ENCODE measurements at places on chromosomes 13 and 19. TPM values are rescaled to one million over a fixed set of nuclear protein-coding genes. Genes with fewer than 3 reads are reported as not detected.

DENND1C gene
- 0.19 TPM for total RNA-seq

LILRA6 gene
- total RNA-seq = not detected

CGB5 gene
- not detected for total RNA-seq

DAND5 gene
- 0.07 TPM for total RNA-seq

PDCD5 gene
- total RNA-seq = 88.9 TPM

RDH8 gene
- total RNA-seq = not detected

CGB3 gene
- not detected for total RNA-seq

ZNF98 gene
- total RNA-seq = not detected

ZNF274 gene
- total RNA-seq = 43.0 TPM

MAP3K10 gene
- total RNA-seq = 5.7 TPM

DNA sequence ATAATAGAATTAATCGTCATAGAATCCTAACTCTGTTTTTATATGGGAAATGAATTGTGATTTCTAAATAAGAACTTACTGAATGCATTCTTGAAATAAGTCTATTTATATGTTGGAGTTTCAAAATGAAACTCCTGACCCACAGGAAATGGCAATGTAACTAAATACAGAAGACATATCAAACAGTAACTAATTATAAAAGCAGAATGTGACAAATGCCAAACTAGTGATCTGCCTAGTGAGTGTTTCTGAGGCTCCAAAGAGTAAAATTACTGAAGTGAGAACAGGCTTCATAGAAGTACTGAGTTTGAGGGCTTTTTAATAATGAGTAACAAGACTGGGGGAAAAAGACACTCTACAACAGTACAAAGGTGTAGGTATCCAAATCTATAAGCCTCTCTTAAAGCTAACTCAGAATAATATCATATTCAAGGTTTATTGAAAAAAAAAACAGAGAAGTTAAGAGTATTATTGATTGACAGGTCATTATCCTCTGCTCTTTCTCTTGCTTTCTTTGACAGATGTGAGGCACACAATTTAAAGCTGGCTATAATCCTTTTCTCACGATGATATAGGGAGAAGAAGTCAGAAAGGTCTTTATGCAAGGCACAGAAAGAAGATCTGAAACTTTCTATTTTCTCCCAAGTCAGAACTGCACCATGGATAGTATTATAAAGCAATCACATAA is 17.4 kb upstream of the ATXN8OS start:
- no peak for DNase-seq

- no peak for DNase-seq
These were observed 254.7 kb downstream of the KLF12 start for GRCh38 chr13:73879346-73880015.

DNA sequence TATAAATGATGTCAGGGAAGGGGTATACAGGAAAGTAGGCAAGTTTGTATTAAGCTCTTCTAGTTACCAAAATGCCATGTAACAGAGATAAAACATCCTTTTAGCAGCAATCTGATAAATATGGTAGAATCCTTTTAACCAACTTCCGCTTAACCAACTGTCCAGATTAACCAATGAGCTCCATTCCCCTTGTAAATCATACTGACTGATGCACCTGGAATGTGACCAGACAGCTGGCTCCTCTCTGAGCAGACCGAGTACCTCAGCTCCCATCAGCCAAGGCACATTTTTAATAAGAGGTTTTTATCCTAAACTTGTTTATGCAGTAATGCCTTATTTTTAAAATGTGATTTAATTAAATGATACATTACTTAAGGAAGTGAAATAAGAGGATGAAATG is 66.4 kb downstream of the KLF12 start:
- no peak for DNase-seq

DNA sequence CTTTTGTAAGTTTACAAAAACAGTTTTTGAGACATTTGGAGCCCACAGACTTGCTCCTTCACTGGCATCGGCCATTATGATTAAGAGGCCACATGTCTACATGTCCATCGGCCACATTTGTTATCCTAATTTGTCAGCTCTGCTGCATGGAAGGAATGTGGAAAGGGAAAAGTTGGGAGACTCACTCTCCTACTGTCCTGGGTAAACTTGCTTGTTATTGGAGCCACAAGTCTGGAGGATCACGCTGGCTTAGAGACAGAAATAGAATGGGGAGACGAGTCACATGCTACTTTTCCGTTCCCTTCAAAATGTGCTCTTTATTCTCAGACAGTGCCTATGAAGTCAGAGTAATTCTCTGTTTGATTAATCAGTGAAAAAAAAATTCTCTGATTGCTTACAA is 741.2 kb upstream of the PCDH9 start:
- DNase-seq = no peak

DNA sequence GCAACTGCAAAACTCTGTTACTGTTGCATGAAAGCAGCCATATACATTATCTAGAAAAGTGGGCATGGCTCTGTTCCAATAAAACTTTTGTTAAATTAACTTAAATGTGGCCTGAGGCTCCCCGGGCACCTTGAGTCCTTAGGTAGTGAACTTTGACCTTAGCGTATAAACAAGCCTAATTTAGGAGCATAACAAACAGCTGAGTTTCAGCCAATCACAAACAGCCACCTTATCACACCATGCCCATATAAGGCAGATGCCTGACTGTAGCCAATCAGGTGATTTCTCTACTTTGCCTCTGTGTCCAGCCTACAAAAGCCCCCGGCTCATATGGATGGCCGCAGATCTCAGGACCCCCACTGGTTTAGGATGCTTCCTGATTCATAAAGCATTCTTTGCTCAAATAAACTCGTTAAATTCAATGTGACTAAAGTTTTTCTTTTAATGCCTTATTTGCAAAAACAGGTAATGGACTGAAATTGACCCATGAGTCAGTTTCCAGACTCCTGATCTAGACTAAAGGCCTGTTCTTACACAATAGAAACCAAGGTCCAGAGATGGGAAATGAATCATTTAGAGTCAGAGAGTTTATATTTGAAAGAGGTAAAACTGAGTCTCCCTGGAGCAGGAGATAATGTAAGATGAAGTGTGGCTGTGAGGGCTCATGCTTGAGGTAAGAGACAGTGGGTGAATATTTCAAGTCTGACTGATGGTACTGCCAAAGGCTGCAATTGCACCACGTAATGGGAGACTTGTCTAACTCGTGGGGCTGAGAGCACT is 130.2 kb downstream of the FGF9 start:
- no peak for DNase-seq

DNA sequence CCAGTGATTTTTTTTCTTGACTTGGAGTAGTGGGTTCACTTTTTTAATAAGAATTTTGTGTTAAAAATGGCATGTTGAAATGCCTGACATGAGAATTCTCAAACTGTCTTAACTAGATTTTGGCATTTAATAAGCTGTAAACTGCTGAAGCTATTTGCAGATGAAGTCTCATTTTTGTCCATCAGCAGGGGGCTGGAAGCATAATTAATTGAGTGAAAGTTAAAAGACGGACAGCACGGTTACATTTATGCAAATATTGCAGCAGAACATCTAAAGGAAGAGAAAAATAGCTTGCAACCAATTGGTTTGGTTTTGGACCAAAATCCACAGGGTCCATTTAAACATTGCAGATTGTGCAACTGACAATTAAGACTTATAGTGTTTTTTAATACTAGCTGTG is 837.3 kb upstream of the KLHL1 start:
- DNase-seq = no peak

- no peak for DNase-seq
These were observed 238.0 kb downstream of the IRS2 start for GRCh38 chr13:109548374-109548773.

GRCh38 chr19:47313754-47314295 is 4.2 kb downstream of the C5AR1 start:
- no peak for DNase-seq

GRCh38 chr13:35693134-35693784 is 216.8 kb upstream of the MAB21L1 start:
- no peak for DNase-seq

GRCh38 chr13:44974056-44974793 is 15.0 kb downstream of the NUFIP1 start:
- DNase-seq = no peak

DNA sequence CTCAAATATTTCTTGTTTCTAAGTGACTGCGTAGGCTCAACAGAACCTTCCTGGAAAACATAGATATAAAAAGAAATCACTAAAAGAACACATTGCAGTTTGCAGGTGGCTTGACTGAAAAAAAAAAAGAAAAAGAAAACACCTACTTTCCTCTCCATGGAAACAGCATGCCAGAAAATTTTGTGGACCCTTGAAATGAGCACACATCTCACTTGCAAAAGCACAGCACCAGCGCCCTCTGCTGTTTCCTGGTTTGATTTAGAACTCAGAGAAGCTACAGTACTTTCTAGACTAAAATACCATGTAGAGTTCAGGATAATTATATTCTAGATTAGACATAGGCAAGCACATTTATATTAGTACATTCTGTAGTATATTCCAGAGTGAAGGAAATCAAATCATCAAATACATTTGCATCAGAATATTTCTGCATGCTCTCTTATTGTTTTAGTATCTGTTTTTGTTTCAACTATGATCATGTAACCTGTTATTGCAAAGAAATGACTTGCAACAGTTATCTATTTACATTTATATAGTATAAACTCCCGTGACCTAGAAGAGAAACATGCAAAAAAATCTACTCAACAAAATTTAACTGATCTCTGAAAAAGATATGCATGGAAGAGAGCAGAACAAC is 22.3 kb upstream of the XPO4 start:
- peak; percentile 91 for DNase-seq

DNA sequence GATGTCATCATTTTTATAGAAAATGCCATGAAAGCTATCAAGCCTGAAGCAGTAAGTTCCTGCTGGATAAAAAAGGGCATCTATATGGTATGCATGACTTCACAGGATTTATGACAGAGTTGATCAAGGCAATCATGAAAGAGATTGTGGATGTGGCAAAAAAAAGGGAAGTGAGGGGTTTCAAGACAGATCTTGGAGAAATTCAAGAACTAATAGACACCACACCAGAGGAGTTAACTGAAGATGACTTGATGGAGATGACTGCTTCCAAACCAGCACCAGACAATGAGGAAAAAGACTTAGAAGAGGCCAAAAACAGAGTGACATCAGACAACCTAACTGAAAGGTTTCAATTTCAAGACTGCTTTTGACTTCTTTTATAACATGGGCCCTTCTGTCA is 691.1 kb upstream of the SLC10A2 start:
- no peak for DNase-seq

- DNase-seq = peak; percentile 77
These were observed 1.9 kb downstream of the MAN2B1 start for GRCh38 chr19:12664406-12665280.

DNA sequence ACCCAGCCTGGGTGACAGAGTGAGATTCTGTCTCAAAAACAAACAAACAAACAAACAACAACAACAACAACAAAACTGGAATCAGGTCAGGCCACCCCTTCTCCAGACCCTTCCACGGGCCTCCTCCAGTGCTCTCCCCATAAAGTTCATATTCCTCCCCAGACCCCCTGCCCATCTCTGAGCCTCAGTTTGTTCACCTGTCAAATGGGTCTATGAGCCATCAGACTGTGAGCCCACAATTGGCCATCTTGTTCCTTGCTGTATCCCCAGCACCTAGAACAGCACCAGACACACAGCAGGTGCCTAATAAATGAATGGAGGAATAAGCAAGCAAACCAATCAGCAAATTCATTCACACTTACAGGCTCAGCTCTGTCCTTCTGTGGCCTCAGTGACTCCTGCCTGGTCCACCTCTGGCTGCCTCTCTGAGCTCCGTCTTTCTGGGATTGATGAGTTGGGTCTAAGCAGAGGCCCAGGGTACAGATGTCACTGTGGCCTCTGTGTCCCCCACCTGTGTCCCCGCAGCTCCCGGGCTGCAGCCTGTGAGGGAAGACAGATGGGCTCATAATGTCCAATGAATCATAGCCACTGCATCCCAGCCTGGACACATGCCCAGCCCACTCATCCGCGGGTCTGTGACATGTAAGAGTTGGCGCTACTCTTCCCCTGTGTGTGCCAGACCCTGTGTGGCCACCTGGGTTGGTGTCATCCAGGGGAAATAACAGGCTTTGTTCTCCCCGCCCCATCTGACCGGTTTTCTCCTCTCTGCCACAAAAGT is 19.6 kb upstream of the PTPRS start:
- DNase-seq = no peak
